ENCODE measurements at places on chromosomes 4 and X.

DNA sequence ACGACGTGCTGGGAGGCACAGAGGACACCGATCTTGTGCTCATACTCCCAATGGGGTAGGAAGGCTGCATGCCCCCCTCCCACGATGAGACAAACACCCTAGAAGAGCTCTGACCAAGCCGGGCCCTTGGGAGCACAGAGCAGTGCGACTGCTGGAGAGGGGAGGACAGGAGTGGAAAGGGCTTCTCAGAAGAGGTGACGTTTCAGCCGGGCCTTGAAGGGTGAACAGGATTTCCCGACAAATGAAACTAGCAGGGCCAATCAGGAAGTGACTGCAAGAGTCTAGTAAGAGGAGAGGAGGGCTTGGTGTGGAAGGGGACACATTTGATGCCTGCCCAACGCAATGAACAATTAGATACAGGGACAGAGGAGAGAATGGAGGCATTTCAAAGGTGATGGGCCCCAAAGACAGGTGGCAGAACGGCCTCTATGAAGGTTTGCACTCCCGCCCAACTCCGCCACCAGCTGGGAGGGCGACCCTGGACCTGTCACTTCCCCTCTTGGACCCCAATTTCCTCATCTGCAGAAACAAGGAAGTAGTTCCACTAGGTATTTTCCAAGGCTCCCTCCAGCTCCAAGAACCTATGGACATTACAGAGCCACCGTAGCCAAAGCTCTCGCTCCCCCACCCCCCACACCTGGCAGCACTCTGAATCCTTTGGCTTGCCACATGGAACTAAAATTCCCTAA, 3.9 kb downstream of the HCFC1 start:
- DNase-seq = no peak

GRCh38 chr4:169222761-169223160, 48.0 kb downstream of the SH3RF1 start:
- DNase-seq = no peak

DNA sequence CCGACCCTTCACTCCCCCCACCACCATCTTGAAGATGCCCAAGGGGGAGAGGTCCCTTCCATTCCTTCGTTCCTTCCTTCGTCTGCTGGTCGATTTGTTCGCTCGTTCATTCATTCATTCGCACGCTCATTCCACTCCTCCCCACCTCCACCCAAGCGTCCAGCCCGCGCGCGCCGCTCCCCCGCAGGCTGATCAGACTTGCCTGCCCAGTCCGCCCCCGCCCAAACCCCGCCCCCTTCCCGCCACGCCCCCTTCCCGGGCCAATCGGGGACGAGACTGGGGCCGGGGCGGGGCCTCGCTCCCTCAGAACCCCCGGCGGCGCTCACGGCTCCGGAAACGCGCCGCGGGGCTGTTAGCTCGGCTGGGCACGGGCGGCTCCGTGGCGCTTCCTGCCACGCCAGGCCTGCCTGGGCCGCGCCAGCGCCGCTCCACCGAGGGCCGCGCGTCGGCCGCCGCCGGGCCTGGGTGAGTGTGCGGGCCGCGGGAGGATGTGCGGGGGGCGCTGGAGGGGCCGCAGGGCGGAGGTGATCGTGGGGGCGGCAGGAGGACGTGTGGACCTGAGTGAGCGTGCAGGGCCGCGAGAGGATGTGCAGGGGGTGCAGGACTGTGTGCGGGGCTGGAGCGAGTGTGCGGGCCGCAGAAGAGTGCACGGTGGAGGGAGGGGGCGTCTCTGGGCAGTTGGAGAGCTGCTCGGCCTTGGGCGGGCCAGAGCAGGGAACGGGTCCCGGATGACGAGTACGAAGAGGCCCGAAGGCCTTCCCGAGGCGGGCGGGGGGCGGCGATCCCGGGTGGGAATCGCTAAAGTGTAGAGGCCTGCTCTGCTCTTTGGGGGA, at the start of gene ZNF275:
ZNF275 (plus strand) TSS at position 333 of the 833 bp plus-strand sequence. CDS start 2,527 bp downstream, outside the sequence.
- peak; percentile 46 for DNase-seq

DNA sequence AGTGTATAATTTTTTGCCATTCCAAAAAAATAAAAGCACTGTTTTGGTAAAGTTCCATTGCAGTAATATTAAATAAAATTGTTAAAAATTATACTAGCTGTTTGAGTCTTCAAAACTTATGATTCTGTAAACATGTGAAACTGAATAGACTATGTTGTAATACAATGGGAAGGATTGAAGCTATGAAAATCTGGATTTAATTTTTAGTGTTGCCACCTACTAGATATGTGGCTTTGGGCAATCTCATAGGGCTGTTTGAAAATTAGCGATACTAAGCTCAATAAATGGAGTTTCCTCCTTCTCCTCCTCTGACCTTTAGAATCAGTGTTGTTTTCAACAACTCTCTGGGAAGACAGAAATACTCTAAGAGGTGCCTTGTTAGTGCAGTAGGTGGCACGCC, 4.5 kb downstream of the PGRMC2 start:
- DNase-seq = no peak

DNA sequence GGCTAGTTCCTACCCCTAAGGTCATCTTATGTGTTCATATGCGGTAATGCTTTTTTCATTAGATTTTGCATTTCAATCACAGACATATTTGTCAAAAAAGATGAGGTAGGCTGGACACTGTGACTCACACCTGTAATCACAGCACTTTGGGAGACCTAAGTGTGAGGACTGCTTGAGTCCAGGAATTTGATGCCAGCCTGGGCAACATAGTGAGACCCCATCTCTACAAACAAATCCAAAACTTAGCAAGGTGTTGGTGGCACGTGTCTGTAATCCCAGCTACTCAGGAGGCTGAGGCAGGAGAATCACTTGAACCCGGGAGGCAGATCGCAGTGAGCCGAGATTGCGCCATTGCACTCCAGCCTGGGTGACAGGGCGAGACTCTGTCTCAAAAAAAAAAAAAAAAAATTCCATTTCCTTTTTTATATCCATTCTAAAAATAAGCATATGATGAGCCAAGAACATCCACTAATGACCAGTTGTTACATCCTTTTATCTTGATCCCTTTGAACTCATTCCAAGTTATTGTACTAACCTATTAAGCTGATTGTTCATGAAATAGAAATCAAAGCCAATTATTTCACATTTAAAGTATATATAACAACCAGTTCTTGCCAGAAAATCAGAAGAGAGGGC, 23.4 kb downstream of the PGAM4 start:
- DNase-seq = no peak

GRCh38 chr4:22070256-22070655, 121.7 kb upstream of the KCNIP4 start:
- DNase-seq = no peak

- no peak for DNase-seq
Observed at GRCh38 chr4:76624931-76625715, 190.1 kb downstream of the SHROOM3 start.

DNA sequence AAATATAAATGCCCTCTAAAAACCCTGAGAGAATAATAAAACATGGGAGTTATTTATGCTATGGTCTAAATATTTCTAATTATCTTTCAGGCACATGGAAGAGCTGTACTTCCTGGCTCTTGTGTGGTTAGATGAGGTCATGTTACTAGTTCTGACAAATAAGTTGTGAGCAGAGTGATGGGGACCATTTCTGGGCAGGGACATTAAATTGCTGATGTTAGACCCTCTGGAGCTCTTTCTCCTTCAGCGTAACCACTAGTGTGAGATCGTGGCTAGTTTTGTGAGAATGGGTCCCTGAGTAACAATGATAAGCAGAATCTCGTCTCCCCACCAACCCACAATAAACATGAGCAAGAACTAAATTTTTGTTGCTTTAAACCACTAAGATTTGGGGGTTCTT, 108.0 kb downstream of the MAML3 start:
- no peak for DNase-seq

DNA sequence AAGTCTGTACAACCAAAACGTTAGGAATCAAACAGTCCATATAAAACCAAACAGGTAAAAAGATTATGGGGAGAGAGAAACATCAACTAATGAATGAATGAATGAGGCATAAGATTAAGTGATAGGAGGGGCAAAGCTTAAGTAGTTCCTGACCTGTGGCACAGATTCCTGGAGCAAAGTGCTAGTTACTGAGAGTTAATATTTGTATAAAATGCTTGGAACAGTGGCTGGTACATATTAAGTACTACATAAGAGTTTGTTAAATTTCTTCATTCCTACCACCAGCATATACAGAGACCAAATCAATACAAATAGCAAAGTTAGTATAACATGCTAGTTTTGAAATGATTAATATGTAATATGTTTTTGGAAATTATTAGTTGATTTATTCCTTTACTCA, 363.7 kb downstream of the ADAM29 start:
- no peak for DNase-seq

- DNase-seq = no peak
Observed at GRCh38 chrX:86002076-86002896, 45.1 kb downstream of the CHM start.

DNA sequence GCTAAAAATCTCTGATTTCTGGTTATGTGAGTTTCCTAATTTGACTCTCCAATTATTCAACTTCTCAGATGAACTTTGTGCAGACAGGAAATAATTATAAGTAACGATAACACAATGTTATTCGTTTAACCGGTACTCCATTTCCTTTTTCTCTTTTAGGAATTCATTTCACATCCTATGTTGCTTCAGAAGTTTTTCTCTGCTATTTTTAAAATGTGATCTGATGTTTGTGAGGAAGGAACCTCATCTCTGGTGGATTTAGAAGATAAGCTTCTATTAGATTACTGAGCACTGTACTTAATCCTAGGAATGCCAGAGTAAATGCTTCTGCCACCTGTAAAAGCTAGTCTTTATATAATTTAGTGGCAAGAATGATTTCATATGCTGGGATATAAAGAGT, 116.0 kb upstream of the ETNPPL start:
- peak; percentile 33 for DNase-seq

GRCh38 chr4:59540311-59540710, 1659.8 kb upstream of the ADGRL3 start:
- DNase-seq = no peak

GRCh38 chrX:153966841-153967535, 4.6 kb downstream of the HCFC1 start:
- DNase-seq = no peak

- no peak for DNase-seq
Observed at GRCh38 chr4:81424816-81425755, 46.6 kb downstream of the RASGEF1B start.

DNA sequence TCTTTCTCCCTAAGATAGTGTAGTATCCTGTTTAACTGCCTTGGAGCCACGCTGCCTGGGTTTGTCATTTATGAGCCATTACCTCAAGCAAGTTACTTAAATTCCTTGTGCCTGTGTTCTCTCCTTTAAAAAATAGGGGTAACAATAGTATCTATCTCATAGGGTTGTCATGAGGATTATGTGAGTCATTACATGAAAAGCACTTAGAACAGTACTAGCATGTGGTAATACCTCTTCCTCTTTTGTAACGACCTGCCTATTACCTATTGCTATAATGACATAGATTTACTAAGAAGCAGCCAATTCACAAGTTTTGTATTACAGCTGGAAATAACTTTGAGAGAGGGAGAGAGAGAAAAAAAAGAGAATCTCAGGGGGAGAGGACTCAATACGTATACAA, 834.7 kb downstream of the RAPGEF2 start:
- no peak for DNase-seq

GRCh38 chr4:40681600-40681999, 51.9 kb upstream of the RBM47 start:
- no peak for DNase-seq

DNA sequence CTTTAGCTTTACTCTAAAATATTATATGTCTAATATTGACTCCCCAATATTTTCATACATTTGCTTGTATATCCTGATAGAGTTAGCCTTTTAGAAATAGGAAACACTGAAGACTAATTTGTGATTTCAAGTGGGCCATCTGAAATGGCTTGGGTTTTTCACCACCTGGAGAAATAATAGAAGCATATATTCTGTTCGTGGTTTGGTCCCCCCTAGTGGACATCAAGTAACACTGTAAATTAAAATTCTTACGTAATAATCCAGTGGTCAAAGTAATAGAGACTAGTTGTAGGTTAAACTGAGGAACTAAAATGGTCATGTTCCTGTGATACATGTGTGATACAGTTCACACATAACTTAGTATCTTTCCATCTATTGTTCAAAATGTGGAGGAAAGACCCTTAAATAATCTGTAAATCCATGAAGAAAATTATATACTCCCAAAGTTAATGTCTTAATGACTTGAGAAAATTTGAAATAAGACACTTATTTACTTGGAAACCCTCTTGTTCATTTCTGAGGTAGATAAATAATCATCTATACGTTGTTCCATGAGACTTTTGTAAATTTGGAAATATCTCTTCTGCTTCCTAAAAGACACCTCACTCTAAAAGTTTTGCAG, 79.8 kb upstream of the SMARCAD1 start:
- DNase-seq = peak; percentile 25

GRCh38 chr4:7744142-7744804, 195.4 kb downstream of the AFAP1 start:
- no peak for DNase-seq

- no peak for DNase-seq
Observed at GRCh38 chr4:75071317-75071716, 138.4 kb downstream of the PARM1 start.

DNA sequence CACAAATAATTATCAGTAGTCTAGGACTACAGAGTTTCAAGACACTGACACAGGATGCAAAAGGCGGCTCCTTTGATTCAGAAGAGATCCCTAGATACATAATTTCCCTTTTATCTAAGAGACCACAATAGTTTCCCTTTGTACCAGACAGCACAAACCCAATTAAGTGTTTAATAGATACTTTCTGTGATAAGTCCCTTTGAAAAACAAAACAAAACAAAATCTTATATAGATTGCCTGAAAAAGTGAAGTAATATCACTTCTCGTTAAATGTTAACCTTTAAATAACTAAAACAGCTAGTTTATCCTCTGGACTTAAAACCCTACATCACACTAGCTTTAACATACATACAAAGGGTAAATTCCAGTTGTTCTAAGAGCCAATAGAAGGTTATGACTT, 49.9 kb downstream of the APBB2 start:
- DNase-seq = no peak

DNA sequence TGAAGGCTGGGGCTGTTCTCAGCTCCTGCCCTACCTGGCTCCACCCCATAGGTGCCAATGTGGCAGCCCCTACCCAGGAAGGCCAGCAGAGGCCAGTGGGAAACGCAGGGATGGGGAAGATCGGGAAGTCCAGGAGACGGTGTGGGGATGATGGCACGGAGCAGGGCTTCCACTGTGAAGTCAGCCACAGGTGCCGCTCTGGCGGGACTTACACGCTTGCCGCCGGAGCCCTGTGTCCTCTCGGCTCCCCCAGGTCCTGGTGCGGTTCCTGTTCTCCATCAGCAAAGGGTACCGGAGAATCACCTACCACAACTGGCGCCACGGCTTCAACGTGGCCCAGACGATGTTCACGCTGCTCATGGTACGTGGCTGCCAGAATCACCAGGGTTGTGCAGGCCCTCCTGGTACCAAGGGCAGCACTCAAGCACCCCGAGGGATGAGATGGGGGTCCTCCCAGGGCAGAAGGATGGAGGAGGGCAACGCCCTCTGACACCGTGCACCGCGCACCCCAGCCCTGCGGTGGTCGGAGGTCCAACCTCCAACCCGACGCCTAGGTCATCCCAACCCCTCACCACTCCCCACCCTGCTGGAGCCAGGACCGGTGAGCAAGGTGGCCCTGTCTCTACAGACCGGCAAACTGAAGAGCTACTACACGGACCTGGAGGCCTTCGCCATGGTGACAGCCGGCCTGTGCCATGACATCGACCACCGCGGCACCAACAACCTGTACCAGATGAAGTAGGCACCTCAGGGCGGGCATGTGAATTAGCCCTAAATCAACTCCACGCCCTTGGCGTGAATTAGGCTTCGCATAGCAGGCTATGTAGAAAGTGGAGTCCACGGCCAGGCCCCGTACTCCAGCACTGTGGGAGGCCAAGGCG, 12.0 kb downstream of the ATP5ME start:
- no peak for DNase-seq

Data from kidney capillary endothelial cell (primary cell).